Midbrain (tissue), 1 donor: ENCODE measurements at places on chromosomes 16 and 17.
A peak's percentile ranks its signal among the peaks of the same experiment; 100 is the strongest.

DNA sequence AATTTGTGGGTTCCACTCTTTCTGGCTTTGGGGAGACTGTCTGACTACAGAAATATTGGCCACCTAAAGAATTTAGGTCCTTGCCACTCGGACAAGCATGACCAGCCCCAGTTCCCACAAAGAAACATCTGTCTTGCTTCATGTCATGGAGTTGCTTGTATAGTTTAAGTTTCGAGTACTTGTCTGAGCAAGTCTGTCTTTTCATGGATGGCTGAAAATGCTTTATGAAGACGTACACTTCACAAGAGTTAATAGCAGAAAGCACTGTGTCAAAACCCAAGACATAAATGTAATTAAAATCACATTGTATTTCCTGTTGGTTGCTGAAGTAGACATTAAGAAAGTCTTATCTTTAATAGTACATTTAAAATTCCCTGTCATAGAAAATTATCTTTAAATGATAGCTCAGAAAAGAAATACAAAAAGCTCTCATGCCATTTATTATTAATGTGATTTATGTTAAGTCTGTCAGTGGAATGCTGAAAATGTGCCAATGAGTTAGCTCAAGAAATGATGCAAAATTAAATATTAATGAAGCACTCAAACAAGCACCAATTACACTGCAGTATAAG, 29.8 kb upstream of the XYLT2 start:
- DNase-seq = no peak

DNA sequence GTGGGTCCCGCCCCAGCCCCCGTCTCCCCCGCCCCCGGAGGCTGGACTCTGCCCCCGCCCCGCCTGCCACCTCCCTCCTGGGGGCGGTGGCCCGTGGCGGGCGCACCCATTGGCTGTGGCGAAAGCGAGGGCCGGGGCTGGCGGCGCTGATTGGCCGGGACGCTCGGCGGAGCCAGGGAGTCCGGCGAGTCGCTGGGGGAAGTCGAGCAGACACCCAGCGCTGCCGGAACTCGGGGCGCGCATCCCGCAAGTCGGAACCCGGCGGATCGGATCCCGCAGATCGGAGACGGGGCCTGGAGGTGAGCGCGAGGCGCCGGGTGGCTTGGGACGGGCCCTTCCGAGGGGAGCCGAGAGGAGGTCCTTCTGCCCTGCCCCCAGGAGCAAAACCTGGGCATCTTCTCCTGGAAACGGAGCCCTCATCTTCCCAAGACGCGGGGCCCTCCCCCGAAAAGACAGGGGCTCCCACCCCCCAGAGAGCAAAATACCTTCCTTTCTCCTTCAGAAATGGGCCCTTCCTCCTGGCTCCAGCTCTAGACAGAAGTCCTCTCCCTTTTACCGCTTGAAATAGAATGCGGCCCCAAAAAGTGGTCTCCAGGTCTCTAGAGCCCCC, at the start of gene ABAT:
Gene ABAT, plus strand, starts transcription at position 205 of the 610 bp plus-strand sequence. CDS start 61,123 bp downstream, outside the sequence.
- DNase-seq = peak; percentile 95

GRCh38 chr17:15377200-15377599, 35.8 kb upstream of the TEKT3 start:
- no peak for DNase-seq

DNA sequence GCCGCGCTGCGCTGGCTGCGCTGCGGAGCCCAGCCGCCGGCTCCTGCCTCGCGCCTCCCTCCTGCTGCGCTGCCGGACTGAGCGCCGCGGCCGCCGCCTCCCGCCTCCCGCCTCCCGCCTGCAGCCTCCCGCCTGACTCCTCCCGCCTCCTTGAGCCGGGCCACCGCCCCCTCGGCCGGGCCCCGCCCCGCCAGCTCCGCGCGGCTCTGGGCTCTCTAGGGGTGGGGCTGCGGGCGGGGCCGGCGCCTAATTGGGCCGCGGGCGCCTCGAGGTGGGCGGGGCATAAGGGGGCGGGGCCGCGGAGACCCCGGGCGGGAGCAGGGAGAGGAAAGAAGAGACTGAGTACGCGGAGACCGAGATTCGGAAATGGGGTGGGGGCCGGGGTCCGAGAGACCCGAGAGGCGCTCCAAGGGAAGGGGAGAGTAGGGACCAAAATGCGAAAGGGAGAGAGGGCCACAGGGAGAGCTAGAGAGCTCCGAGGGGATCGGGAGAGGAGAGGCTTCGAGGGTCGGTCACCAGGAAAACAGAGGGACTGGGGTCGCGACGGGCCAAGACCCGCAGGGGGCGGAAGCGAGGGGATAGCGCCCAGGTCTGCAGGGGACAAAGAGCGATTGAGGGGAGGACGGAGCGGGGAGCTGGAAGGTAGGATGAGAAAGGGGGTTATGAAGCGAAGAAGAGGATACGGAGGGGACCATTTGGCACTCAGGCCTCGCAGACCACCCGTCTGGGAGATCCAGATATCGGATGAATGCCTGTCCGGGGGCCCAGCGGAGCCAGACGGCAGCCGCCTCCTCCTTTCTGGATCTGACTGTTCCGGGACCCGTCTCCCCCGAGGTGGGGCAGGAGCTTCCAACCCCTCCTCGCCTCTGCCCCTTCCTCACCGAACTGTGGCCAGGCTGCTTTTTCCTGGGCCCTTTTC, at the start of gene C1QL1:
Gene C1QL1, minus strand, starts transcription at position 79 of the 919 bp plus-strand sequence. CDS start 255 bp downstream, outside the sequence.
- peak; percentile 83 for DNase-seq

DNA sequence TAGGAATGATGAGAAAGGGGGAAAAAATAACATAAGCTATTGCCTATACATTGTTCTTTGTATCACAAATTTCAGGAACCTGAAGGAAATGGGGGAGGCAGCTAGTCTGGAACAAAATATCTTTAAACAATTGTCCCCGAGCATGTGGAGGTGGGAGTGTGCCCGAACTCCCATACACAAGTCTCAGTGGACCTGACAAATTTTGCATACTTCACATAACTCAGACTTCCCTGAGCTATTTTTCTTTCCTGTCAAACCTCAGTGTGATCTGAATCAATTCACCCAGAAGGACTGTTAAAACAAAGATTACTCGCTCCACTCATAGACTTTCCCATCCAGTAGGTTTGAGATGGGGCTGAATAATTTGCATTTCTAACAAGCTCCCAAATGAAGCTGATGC, 1.6 kb upstream of the XPO6 start:
- no peak for DNase-seq

DNA sequence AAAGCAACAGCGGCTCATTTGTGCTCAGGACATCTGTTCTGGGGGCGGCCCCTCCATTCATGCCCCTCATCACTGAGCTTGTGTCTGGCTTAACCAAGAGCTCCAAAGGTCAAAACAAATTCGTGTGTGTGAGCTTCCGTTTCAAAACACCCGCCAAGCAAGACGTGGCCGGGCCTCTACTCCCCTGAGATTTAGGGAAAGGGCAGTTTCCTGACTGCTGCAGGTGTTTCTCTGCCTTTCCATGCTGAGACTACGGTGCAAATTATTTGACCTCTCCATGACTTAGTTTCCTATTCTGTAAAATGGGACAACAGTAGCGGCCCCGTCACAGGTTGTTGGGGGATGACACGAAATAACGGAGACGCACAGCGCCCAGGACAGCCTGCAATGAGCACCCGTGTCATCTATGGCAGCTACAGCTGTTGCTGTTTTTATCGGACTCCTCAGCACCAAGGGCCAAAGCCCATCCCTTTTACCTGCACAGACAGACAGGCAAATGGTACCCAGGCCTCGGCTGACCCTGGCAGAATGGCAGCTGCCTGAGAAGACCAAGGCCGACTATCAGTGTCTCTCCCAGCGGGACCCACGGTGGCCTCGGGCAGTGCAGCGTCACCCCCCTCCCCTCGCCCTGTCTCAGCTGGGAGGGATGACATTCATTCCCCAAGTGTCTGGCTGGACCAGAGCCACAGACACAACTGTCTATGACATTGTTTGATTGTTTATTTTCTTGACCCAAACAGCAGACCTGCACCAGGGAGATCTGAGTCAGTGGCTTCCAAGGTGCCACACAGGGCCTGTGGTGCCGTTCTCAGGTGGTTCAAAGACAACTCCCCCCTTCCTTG, 50.7 kb upstream of the DOC2B start:
- DNase-seq = no peak

GRCh38 chr17:32625971-32626370, 139.2 kb downstream of the CDK5R1 start:
- no peak for DNase-seq

- no peak for DNase-seq
Measured at GRCh38 chr16:85715169-85716021, 26.6 kb upstream of the GINS2 start.

DNA sequence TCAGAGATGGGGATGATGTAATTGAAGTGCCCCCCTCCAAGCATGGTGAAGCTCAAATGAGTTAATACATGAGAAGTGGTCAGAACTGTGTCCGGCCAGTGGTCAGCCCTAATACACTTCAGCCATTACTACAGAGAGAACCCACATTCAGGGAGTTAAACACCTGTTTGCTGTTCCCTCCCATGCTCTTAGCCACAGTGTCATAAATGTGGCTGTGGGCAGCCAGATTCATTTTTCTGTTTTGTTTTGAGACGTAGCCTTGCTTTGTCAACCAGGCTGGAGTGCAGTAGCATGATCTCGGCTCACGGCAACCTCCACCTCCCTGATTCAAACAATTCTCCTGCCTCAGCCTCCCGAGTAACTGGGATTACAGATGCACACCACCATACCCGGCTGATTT, 139.9 kb downstream of the DNAH9 start:
- DNase-seq = no peak

- no peak for DNase-seq
Measured at GRCh38 chr16:64304396-64304795, 817.5 kb downstream of the CDH11 start.

GRCh38 chr16:61644736-61645135, 391.5 kb downstream of the CDH8 start:
- no peak for DNase-seq

- no peak for DNase-seq
Measured at GRCh38 chr17:77329741-77330531, 189.2 kb downstream of the SEC14L1 start.
